ENCODE measurements at places on chromosomes 16 and 17. TPM values are rescaled to one million over a fixed set of nuclear protein-coding genes. Genes with fewer than 3 reads are reported as not detected.
A peak's percentile ranks its signal among the peaks of the same experiment; 100 is the strongest.

ARL5C gene
- not detected for polyA plus RNA-seq

CBX2 gene
- 40.2 TPM for polyA plus RNA-seq

TRIM37 gene
- polyA plus RNA-seq, result 10.1 TPM

SPATA32 gene
- polyA plus RNA-seq, result not detected

DNA sequence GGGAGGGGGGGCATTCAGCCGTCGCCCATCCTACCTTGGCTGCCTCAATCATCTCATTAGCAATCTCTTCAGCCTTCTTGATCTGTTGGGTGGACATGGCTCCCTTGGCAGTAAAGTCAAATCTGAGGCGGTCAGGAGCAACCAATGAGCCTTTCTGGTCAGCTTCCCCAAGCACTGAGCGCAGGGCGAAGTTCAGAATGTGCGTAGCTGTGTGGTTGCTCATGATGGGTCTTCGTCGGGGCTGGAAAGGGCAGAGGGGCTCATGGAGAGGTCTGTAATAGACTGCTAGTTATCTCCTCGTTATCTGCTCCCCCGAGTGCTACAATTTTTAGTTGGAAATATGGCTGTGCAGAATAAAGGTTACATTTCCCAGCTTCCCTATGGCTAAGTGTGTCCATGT lies 7.2 kb upstream of the EXOSC6 start:
- DNase-seq, result no peak

DBNDD1 gene
- 40.4 TPM for polyA plus RNA-seq

SMIM5 gene
- polyA plus RNA-seq, result not detected

GRCh38 chr16:22333457-22333994 lies 36.3 kb downstream of the POLR3E start:
- no peak for DNase-seq

GRCh38 chr16:25006504-25007056 lies 8.6 kb downstream of the ARHGAP17 start:
- DNase-seq, result peak; percentile 78

TBC1D3H gene
- not detected for polyA plus RNA-seq

CCT6B gene
- 0.41 TPM for polyA plus RNA-seq

PMM2 gene
- 52.2 TPM for polyA plus RNA-seq

ACAP1 gene
- polyA plus RNA-seq, result 3.1 TPM

- DNase-seq, result no peak
Observed at GRCh38 chr16:87618216-87618615, 15.9 kb downstream of the JPH3 start.

GRCh38 chr16:58001781-58002415 lies 691 bp downstream of the USB1 start:
- peak; percentile 42 for DNase-seq

DNA sequence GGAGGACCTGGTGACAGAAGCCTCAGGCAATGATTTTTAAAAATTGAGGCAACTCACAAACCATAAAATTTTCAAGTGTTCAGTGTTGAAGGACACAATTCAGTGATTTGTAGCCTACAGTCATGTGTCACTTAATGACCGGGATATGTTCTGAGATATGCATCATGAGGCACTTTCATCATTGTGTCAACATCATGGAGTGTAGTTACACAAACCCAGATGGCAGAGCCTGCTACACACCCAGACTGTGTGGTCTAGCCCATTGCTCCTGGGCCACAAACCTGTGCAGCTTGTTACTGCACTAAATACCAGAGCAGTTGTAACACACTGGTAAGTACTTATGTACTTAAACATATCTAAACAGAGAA lies 1.6 kb downstream of the PRSS41 start:
- peak; percentile 48 for DNase-seq

Measured in HepG2 (cell line).